ENCODE measurements at places on chromosomes 11 and 22.
A peak's percentile ranks its signal among the peaks of the same experiment; 100 is the strongest.

- no peak for DNase-seq
Measured at GRCh38 chr11:43135966-43136534, 175.7 kb upstream of the API5 start.

DNA sequence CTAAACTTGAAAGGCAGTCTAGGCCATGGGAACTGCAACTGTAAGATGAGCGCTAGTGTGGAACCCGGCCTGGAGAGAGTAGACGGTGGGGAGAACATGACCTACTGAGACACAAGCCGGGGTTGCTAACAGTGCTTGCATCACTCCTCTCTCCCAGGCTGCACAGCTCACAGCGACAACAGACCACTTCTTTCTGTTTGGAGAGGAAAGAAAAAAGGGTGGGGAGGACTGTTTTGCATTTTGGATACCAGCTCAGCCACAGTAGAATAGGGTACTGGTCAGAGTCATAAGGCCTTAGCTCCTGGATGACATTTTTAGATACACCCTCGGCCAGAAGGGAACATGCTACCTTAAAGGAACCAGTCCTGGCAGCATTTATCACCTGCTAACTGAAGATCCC, 22.2 kb upstream of the OR52M1 start:
- no peak for DNase-seq

- DNase-seq, result peak; percentile 85
Measured at GRCh38 chr22:23675502-23676415, 15.1 kb upstream of the RGL4 start.

- DNase-seq, result no peak
Measured at GRCh38 chr22:29998627-29999384, 81.5 kb upstream of the HORMAD2 start.

DNA sequence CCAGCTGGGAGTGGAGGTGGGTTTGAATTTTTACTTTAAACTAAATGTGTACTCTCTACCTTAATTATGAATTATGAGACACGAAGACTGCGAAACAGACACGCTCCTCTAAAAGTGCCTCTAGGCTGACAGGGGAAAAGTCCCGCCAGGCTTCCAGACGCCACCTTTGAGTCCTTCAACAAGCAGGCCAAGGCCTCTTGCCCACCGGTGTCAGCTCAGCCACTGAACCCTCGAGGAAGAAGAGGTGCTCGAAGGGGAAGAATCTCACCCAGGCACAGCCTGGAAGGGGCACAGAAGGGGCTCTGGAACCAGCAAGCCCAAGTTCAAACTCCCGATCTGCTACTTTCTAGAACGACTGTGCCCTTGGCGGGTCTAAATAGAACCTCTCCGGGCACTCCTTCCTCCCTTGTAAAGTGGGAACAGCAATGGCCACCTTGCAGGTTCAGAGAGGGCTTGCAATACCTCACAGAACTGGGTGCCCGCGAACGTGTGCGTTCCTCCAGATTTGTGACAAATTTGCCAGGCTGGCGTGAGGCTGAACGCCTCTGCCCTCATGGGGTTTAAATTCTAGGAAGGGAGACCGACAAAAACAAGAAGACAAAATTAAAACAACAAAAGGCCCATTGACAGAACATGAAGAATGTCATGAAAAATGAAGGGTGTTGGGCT, 158.5 kb upstream of the GRK3 start:
- no peak for DNase-seq
